ENCODE measurements at places on chromosomes 6 and 20. TPM values are rescaled to one million over a fixed set of nuclear protein-coding genes. Genes with fewer than 3 reads are reported as not detected.

TSHZ2 gene
- total RNA-seq, result 1.5 TPM

- no peak for DNase-seq
These were observed 56.4 kb downstream of the RFX6 start for GRCh38 chr6:116933485-116933884.

DNA sequence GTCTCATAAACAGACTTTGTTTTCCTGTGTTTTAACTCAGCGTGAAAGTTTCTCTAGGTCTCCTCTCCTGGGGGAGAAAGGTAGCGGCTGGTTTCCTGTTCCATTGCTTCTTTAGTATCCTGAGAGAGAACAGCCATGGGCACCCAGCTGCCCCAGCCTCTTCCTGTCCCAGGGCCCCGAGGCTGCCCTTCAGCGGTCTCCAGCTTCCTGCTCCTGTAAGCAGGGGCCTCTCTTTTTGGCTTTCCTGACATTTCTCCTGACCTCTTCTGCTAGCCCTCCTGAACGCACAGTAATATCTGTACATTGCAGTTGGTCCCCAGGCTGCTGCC lies 2.4 kb upstream of the SSTR4 start:
- no peak for DNase-seq

LHFPL5 gene
- total RNA-seq, result not detected

PRSS16 gene
- 0.55 TPM for total RNA-seq

All from CD8-positive, alpha-beta memory T cell (primary cell).